ENCODE measurements at places on chromosomes 5 and 9.

GRCh38 chr5:177601126-177601525, 1.2 kb downstream of the B4GALT7 start:
- no peak for DNase-seq

DNA sequence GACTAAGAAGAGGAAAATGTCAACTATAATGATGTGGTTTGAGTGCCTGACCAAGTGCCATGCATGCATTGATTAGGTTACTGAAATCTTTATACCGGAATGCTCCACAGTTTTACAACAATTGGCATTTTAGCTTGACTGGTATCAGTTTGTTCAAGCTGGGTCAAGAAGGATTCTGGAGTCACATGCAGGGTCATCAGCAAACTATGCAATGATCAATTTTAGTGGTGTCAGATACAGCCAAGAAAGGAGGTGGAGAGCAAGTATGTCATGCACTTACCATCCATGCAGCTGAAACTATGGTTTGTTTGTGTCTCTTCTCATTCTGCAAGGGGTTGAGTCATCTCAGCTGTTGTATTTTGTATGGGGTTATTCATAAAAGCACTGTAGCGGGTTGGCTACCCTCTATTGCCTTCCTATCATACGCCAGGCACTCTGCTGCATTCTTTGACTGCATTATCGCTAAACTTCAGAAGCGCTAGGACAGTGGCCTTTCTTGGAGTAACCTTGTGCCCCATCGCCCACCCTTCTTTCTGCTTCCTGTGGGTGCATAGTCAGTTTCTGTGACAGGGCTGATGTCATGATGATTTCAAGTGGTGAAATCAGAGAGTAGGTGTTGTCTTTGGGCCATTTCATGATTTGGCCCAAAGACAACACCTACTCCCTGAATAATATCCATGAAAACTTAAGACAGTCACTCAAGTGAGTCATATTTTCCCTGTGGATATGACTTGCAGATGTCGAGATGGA, 145.4 kb downstream of the MTX3 start:
- peak; percentile 20 for DNase-seq

GRCh38 chr5:9715891-9716335, 85.8 kb upstream of the TAS2R1 start:
- DNase-seq: no peak

DNA sequence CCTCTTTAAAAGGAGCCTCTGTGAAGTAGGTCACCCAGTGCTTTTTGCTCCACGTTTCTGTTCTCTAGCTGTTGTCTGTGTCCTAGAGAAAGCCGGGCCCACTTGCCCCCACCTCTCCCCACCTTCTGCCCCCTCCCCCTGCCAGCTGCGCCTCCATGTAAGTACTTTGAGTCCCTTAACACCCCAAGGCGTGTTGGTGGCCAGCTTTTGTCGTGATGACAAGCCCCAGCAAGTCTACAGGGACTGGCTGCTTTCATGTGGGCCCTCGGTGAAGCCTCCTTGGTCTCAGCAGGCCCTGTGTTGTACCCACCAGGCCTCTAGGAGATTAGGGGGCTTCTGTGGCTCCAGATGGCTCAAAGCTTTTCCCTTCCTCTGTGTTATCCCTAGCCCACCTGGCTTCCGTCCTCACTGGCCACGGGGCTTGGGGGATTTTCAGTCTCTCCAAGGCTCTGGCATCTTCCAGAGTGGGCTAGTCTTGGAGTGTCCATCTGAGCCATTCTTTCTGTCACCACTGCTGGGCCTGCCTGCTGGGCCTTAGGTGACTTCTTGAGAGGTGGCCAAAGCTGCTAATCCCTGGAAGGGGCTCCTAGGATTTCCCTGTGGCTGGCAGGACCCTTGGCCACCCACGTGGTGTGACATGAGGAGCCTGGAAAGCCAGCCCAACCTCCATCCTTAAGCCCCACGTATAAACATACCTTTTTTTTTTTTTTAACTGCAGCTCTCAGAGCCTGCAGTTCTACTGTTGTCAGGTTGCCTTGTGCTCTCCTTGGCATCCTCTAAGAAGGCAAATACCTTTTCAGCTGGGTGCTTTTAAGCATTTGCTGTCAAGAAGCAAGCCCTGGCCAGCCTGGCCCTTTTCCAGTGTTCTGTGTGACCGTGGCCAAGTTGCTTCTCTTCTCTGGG, 1.1 kb upstream of the NDST1 start:
- DNase-seq: no peak

DNA sequence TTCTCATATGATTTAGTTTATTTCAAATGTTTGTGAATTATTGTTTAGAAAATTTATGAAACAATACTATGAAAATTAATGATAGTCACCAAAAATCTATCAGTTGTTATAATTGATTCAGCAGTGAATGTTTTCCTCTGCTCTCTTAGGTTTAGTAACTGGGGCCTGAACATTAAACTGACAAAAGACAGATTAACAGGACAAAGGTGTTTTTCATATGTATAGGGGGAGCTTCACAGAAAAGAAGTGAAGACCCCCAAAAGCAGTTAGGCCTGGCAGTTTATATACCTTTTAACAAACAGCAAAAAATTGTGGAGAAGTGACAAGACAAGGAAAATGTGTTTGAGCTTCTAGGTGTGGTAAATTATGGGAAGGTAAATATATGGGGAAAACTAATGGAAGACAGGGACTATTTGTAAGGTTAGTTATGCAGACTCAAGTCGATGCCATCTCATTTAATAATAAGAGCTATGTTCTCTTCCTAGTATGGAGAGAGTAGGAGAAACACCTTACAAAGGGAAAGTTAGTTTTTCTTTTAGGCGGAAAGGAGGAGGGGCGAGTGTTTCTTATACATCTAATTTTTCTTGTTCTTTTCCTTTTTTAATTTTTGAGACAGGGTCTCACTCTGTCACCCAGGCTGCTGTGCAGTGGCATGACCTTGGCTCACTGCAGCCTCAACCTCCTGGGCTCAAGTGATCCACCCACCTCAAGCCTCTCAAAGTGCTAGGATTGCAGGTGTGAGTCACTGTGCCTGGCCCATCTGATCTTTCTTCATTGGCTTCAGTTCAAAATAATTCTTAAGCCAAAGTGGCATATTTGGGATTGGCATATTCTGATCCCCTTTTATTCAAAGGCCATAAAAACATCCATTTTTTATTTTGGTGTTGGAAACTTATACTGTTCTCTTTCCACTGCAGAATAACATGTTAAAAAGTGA, 77.8 kb downstream of the C9orf153 start:
- DNase-seq: no peak

GRCh38 chr5:81750308-81751008, 439 bp downstream of the SSBP2 start:
- DNase-seq: peak; percentile 35

GRCh38 chr5:10625700-10626472, 62.0 kb downstream of the ANKRD33B start:
- DNase-seq: no peak

DNA sequence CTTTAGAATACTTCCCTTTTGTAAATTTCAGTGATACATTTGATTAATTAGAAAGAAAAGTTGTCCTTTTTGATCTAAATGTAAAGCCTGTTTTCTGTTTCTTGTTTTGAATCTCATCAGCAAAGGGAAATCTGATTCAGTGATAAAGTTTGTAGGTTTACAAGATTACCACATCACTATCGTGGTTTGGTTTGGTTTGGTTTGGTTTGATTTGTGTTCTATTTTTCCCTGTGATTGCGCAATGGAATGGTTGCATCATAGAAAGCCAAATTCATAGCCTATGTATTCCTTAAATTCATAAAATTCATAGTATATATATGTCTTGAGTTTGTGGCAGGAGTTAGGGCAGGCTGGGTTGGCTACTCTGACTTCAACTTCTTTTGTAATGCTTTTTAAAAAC, 15.2 kb downstream of the SRFBP1 start:
- DNase-seq: peak; percentile 15

GRCh38 chr5:79020861-79021561, 35.9 kb upstream of the ARSB start:
- peak; percentile 63 for DNase-seq

DNA sequence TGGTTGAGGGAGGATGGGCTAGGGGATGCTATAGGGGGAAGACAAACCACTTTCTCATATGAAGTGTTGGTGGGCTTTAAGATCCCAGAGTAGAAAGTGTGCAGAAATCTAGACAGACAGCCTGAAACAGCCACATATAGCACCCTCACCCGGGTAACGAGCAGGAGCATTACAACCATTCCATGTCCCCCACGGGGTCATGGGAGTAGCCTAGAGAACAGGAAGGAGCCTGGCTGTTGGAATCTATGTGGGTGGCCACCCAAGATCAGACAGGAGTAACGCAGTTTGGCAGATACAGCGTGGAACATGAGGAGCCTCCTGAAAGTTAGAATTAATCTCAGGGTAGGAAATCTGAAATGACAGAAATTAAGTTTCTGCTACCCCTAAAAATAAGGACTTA, 146.1 kb upstream of the RAI14 start:
- DNase-seq: no peak

GRCh38 chr5:134127376-134127861, 12.9 kb downstream of the TCF7 start:
- DNase-seq: peak; percentile 37

DNA sequence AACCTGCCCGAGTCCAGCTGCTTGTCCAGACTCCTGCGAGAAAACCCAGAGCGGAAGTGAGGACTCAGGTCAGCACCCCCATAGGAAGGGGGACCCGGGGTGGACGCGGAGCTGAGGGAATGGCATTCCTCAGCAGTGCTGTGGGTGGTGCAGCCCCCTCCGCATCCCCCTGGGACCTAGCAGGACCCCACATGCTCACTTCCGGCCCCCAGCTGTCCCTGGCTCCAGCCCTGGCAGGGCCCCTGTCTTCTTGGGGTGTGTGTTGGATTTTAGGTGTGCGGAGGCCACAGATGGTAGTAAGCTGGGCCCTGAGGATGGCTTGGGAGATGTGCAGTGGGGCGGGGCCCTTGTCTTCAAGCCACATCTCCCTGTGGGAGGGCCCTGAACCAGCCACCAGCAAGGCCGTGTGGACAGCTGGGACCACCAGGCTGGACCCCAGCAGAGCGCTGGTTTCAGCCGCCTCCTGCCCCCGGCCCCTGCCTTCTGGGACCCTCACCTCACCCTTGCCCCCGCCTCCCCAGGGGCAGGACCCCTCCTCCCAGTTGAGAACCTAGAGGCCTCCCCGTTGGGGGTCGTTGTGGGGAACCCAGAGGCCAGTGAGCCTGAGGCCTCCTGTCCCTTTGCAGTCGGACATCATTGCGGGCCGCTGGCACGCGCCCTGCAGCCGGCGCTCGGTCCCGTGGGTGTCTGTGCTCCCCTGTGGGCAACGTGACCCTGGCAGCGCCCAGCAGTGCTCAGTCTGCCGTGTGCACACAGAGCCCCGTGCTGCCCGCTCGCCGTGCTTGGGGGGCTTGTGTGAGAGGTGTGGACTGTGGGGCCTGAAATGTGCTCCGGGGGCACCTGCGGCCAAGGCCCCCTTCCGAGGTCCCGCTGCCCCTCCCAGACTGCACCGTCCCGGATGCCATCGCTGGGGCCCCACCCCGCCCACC, 10.8 kb upstream of the SLC9A3 start:
- no peak for DNase-seq

GRCh38 chr5:57940236-57940635, 457.6 kb upstream of the ACTBL2 start:
- no peak for DNase-seq

DNA sequence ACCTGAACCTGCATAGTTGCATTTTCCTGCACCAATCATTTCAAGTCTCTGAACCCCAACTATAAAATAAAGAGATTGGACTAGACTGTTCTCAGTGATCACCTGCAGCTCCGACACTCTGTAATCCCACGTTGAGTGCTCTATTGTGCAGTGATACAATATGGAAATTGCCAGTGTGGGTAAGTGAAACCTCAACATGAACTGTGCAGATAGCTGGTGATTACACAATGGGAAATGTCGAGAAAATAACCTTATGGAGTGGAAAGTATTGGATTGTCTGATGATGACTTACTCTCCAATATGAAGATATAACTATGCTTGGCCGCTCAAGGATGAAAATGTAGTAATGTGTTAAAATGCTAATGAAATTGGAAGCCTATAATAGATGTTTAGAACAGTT, 293.1 kb upstream of the BRINP1 start:
- no peak for DNase-seq

- DNase-seq: no peak
Observed at GRCh38 chr9:131676431-131676972, 63.4 kb downstream of the RAPGEF1 start.

- no peak for DNase-seq
Observed at GRCh38 chr9:126698756-126699155, 85.0 kb downstream of the LMX1B start.

DNA sequence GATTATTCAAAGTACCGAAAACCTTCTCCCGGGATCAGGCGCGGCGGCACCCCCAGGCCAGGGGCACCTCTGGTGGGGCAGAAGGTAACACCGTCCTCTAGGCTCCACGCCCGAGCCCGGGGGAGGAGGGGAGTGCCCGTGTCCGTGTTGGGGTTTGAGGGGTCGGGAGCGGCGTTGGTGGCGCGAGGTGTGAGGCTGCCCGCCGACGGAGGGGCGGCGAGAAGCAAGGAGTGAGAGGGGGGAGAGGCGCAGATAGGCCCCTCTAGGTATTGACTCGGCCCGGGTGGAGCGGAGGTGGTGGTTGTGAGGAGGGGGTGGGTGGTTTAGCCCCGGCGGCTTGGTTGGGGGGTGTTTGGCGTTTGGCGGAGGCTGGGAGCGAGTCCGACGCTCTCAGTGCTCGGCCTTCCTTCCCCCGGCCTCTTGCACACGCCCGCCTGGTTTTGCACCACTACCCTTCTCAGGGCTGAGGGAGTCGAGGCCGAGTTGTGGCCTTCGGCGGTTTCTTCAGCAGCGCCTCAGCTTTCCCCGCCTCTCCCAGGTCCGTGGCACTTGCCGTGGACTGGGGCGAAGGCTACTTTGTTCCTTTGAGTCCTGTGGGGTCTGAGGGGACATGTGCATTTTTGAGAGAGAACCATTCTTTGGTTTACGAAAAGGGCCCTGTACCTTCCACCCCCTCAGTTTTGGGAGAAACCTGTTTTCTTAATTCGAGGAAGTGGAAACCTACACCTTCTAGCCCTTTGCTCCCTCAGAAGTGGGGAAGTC, 450 bp downstream of the GPBP1 start:
- DNase-seq: peak; percentile 58

GRCh38 chr9:5389109-5389732, 48.5 kb downstream of the PLGRKT start:
- DNase-seq: peak; percentile 47

- DNase-seq: no peak
Observed at GRCh38 chr9:118000581-118000980, 296.4 kb downstream of the TLR4 start.

DNA sequence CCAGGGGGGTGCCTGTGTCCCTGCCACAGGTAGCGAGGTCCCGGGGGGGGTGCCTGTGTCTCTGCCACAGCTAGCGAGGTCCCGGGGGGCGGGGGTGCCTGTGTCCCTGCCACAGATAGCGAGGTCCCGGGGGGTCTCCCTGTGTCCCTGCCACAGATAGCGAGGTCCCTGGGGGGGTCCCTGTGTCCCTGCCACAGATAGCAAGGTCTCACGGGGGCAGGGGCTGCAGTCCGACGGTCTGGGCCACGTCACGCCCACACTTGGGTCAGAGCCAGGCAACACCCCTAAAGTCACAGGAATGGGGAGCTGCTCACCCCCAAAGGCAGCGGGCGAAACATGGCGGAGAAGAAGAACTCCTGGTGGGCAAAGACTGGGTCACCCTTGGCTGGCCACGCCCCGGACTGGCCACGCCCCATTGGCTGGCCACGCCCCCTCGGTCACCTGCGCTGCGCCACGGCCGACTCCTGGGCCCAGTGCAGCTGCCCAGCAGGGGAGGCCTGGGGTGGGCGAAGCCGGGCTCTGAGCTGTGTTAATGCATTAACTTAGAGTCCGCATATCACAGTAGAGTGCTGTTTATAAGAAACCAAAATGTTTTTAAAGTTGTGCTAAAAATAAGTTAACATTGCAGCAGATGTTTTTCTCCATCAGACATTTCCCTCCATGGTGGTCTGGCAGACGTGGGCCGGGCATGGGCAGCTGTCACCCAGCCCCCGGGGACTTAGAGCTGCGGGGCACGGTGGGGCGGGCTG, 7.0 kb downstream of the NOXA1 start:
- DNase-seq: no peak

GRCh38 chr5:174559141-174559540, 165.2 kb upstream of the MSX2 start:
- DNase-seq: no peak
